GM12864 (cell line): ENCODE measurements at places on chromosomes 2 and 18.

GRCh38 chr2:182652326-182652725 is 63.7 kb upstream of the DNAJC10 start:
- DNase-seq: no peak

- no peak for DNase-seq
Measured at GRCh38 chr2:119929537-119929936, 83.3 kb upstream of the EPB41L5 start.

GRCh38 chr18:56982766-56983165 is 164.1 kb upstream of the BOD1L2 start:
- DNase-seq: no peak

GRCh38 chr2:176554101-176555048 is 285.1 kb downstream of the MTX2 start:
- no peak for DNase-seq

- DNase-seq: no peak
Measured at GRCh38 chr2:148901142-148901541, 26.1 kb downstream of the KIF5C start.

DNA sequence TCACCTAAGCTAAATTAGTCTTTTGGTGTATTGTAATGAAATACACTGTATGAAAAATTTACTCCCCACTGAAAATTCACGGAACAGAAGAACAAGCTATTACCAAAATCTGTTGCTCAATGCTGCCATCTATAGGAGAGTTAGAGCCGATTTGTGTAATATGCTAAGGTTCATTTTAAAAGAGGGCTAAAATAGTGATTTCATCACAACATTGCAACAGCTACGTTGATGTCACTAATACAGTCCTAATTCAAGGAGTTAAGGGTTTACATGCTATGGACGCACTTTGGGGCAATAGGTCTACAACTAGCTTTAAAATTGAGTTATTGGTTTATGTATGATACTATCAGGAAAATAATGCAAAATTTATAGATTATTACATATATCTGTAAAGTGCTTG is 3.0 kb upstream of the IRS1 start:
- DNase-seq: no peak
